ENCODE measurements at places on chromosomes 7 and 10. TPM values are rescaled to one million over a fixed set of nuclear protein-coding genes. Genes with fewer than 3 reads are reported as not detected.

GRCh38 chr7:26535483-26536007 lies 243.9 kb downstream of the SNX10 start:
- H3K27me3 ChIP-seq: no peaks in the 10 kb centered on the region
- no peak overlapping the region for H3K27ac ChIP-seq
- H3K4me3 ChIP-seq: no peak overlapping the region
- H3K36me3 ChIP-seq: no peaks in the 10 kb centered on the region
- no peak for DNase-seq

DNA sequence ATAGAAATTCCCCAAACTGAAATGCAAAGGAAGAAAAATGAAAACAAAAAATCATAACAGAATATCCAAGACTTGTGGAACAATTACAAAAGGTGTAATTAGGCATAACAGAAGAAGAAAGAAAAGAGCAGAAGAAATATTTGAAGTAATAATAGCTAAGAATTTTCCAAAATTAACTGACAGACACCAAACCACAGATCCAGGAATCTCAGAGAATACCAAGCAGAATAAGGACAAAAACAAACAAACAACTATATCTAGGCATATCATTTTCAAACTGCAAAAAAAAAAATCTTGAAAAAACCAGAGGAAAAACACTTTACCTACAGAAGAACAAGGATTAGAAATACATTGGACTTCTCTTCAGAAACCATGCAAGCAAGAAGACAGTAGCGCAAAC lies 25.5 kb downstream of the CFAP70 start:
- DNase-seq: no peak
- H3K4me1 ChIP-seq: no peaks in the 10 kb centered on the region
- no peak overlapping the region for H3K4me3 ChIP-seq
- H3K27me3 ChIP-seq: no peaks in the 10 kb centered on the region
- no peak overlapping the region for H3K27ac ChIP-seq

DNA sequence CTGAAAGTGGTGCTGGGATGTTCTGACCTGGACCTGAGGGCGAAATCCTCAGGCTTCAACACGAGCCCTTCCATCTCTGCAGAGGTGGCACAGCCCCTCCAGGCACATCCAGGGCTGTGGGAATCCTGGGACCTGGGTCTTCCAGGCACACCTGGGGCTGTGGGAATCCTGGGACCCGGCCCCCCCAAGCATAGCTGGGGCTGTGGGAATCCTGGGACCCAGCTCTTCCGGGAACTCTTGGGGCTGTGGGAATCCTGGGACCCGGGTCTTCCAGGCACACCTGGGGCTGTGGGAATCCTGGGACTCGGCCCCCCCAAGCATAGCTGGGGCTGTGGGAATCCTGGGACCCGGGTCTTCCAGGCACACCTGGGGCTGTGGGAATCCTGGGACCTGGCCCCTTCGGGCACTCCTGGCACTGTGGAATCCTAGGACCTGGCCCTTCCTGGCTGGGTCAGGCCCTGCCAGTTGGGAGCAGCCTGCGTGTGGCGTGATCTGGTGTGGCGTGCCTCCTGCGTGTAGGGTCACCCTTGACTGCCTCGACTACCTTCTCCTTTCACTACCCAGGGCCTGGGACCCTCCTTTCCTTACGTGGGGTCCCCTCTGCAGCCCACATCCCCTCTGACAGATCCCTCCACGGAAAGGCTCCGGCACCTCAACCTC lies 124.0 kb downstream of the WDR37 start:
- no peaks in the 10 kb centered on the region for H3K27me3 ChIP-seq
- no peaks in the 10 kb centered on the region for H3K4me1 ChIP-seq
- no peak overlapping the region for H3K4me3 ChIP-seq
- no peak overlapping the region for H3K27ac ChIP-seq

CACNA2D1 gene
- not detected for total RNA-seq

BMI1 gene
- 87.8 TPM for total RNA-seq

DNA sequence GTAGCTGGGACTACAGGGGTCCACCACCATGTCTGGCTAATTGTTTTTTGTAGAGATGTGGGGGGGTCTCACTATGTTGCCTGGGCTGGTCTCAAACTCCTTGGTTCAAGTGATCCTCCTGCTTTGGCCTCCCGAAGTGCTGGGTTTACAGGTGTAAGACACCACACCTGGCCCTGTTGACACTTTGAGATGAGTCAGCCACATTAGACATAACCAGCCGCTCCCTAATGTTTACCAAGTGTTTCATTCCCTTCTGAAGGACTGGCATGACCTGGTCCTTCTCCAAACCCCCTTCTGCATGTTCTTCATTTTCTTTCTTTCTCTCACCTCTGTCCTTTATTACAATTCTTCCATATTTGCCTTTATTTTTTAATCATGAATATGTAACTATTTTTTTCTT lies 67.8 kb downstream of the TAF3 start:
- H3K27ac ChIP-seq: no peak overlapping the region
- no peaks in the 10 kb centered on the region for H3K27me3 ChIP-seq
- H3K4me1 ChIP-seq: no peaks in the 10 kb centered on the region
- H3K4me3 ChIP-seq: no peak overlapping the region
- DNase-seq: no peak
- no peaks in the 10 kb centered on the region for H3K36me3 ChIP-seq

SEMA3E gene
- total RNA-seq: not detected

GRCh38 chr10:6030217-6030616 lies 31.9 kb downstream of the IL2RA start:
- no peaks in the 10 kb centered on the region for H3K36me3 ChIP-seq
- H3K27me3 ChIP-seq: no peaks in the 10 kb centered on the region
- DNase-seq: no peak
- H3K4me3 ChIP-seq: no peak overlapping the region
- H3K4me1 ChIP-seq: peaks cover 5% of the 10 kb centered on the region
